ENCODE measurements at places on chromosomes 1 and 21. TPM values are rescaled to one million over a fixed set of nuclear protein-coding genes. Genes with fewer than 3 reads are reported as not detected.

Gene CNN3
- total RNA-seq = 339 TPM

Gene OR2G6
- not detected for total RNA-seq

Gene BGLAP
- not detected for total RNA-seq

Gene ARV1
- total RNA-seq = 20.1 TPM
